ENCODE measurements at places on chromosomes 3 and 15. TPM values are rescaled to one million over a fixed set of nuclear protein-coding genes. Genes with fewer than 3 reads are reported as not detected.

LRRC31 gene
- not detected for total RNA-seq

DNA sequence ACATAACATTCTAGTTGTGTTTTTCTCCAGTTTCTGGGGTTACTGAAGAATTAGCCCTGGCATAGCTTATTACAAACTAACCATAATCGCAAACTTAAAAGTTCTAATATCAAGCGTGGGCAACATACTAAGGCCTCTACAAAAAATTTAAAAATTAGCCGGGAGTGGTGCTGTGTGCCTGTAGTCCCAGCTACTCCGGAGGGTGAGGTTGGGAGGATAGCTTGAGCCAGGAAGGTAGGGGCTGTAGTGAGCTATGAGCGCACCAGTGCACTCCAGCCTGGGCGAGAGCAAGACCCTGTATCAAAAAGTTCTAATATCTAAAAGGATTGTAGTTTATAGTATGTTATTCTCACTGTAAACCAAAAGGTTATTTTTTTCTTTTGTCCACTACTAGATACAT lies 1.1 kb downstream of the OIP5 start:
- H3K4me3 ChIP-seq: no peak overlapping the region
- no peaks in the 10 kb centered on the region for H3K36me3 ChIP-seq
- H3K4me1 ChIP-seq: peaks cover 8% of the 10 kb centered on the region
- H3K27me3 ChIP-seq: no peaks in the 10 kb centered on the region
- no peak for DNase-seq

ACSBG1 gene
- total RNA-seq: not detected

MESP1 gene
- total RNA-seq: 5.3 TPM

TPRG1 gene
- 28.6 TPM for total RNA-seq

DNA sequence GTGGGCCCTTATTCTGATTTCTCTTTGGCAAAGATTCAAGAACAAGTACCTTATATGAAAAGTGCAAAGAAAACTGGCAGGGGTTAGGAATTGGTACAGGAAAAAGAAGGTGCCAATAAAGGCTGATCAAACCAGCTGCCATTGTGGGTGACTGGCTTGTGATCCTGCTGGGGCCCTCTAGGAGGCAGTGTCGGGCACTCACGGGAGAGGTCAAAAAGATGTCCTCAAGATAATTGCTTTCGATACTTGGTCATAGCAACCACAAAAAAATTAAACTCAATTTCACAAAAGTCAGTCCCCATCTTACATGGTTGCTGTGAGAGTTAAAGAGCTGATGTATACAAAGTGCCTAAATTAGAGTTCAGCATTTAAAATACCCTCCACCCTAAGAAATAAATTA lies 31.0 kb upstream of the CAV3 start:
- no peaks in the 10 kb centered on the region for H3K36me3 ChIP-seq
- H3K4me3 ChIP-seq: no peak overlapping the region
- DNase-seq: no peak

- DNase-seq: no peak
- H3K4me1 ChIP-seq: no peaks in the 10 kb centered on the region
- no peak overlapping the region for H3K4me3 ChIP-seq
- H3K36me3 ChIP-seq: no peaks in the 10 kb centered on the region
These were observed 118.5 kb downstream of the TLE3 start for GRCh38 chr15:69979262-69979661.

All from CD8-positive, alpha-beta memory T cell (primary cell).